ENCODE measurements at places on chromosomes 7 and 10.
A peak's percentile ranks its signal among the peaks of the same experiment; 100 is the strongest.

GRCh38 chr7:77266291-77266794, 66.7 kb upstream of the FGL2 start:
- no peak for DNase-seq

DNA sequence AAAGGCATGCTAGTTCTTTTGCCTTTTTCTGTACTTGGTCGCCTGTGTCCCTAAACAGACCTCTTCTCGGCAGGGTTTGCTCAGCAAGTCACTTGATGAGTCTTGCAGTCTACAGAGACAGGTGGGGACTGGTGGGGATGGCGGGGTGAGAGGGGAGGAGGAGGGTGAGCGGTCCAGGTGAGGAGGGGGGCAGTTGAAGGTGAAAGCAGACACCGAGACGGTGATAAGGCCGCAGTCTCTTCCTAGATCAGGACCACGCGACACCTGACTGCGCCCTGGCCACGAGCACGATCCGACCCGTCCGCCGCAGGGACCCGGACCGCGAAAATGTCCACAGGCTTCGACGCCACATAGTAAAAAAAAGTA, 566 bp downstream of the ASNS start:
- peak; percentile 24 for DNase-seq

DNA sequence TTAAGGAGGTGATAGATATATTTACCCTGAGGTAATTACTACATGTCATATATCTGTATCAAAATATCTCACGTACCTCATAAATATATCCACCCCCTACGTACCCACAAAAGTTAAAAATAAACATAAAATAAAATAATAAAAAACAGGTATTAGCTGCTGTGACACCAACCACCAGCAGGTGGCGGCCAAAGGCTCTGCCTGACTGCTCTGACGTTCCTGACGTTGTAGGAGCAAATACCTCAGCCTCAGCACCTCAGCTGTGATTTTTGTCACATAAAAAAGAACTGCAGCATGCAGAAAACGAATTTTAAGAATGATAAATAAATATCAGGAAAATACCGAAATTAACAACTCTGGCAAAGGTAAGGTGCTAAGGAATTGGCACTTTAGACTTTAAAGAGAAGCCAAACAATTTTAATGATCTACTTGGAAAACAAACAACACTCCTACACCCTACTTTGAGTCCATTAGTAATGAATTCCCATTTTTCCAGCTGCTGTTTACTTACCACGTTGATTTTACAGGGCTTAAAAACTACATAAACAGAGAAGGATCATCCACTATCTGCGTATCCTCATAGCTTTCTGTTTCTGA, 125.4 kb upstream of the TARP start:
- peak; percentile 68 for DNase-seq

DNA sequence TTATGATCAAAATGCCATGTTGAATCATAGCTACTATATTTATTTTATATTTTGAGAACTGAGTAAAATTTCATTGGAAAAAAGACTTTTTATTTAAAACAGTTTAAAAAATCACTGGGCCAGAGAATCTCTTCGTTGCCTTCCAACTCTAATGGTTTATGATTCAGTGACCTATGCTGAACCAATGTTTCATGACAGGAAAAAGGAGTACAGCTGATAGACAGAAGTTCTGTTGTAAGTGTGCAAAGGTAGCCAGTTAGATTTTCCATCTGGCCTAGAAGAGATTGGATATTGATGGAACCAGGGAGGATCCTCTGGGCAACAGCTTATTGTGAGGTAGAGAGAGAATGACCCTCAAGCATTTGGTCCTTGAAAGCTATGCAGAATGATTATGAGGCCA, 745.8 kb downstream of the SUGCT start:
- no peak for DNase-seq

GRCh38 chr7:157077986-157078644, 60.6 kb upstream of the UBE3C start:
- no peak for DNase-seq

GRCh38 chr10:113035732-113036312, 85.8 kb downstream of the TCF7L2 start:
- no peak for DNase-seq

GRCh38 chr7:108461840-108462239, 5.6 kb upstream of the NRCAM start:
- DNase-seq = no peak
